ENCODE measurements at places on chromosomes 5 and 9.

GRCh38 chr9:93807166-93808074 is 147.7 kb downstream of the BARX1 start:
- no peak for DNase-seq

DNA sequence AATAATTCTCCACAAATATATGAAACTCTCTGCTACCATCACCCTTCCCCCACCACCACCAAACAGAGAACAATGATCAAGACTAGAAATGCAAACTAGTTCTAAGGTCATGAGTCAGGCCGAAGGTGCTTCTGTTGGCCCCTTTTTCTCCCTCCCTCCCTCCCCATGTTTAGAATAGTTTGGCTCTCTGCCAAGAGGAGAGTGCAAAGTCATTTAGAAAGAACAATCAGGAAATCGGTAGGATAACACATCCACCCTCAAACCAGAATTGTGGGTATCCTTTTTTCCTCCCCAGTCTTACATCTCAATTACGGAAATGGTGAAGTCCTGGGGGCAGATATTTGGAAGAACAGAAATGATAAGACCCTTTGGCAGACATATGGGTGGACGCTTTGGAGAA is 170.1 kb downstream of the SLF1 start:
- no peak for DNase-seq

DNA sequence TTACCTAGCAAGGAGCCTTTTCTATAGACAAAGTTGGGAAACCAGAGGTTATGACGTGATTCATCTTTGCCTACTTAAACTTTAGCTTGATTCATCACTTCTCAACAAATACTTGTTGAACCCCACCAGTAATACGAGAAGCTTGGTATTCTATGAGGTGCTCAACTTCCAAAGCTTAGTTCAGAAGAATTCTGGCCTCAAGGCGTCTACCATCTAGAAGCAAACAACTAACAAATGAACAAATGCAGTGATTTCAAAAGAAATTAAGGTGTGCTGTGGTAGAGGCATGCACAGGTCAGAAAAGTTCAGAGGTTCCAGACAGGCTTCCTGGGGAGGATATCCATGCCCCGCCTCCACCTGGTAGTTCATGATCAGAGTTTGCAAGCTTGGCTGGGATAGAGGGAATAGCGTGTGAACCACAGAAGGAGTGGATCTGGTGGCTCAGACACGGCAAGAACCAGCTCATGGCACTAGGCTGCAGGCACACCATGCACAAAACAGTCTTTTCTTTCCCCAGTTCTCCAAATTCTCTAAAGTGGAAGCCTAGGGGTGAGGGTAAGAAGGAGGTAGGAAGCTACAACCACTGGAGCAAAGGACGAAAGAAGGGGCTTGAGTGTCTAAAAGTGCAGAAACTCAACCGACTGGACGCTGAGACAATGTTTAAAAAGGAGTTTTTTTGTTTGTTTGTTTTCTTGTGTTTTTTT is 473.0 kb downstream of the RAB3C start:
- peak; percentile 26 for DNase-seq

DNA sequence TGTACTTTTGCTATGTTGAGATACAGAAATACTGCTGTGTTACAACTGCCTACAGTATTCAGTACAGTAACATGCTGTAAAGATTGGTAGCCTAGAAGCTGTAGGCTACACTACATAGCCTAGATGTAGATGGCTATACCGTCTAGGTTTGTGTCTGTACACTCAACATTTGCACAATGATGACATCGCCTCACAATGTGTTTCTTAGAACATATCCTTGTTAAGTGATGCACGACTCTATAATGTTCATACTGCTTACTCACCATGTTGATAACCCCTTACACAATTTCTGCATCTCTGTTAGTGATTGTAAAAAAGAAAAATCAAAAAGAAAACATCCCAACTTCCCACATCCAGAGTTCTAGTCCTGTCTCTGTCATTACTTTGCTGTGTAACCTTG is 450.0 kb downstream of the CCDC171 start:
- DNase-seq: peak; percentile 28

GRCh38 chr5:180988592-180988991 is at the start of gene BTNL3:
Gene BTNL3 (plus strand): TSS chr5:180988846. CDS start chr5:180989029, 183 bp downstream.
- no peak for DNase-seq

- DNase-seq: no peak
Observed at GRCh38 chr5:78823196-78823595, 161.9 kb downstream of the ARSB start.

GRCh38 chr9:134640506-134641172 is 964 bp upstream of the COL5A1 start:
- no peak for DNase-seq

GRCh38 chr9:135320331-135320730 is 159.3 kb upstream of the PPP1R26 start:
- no peak for DNase-seq

DNA sequence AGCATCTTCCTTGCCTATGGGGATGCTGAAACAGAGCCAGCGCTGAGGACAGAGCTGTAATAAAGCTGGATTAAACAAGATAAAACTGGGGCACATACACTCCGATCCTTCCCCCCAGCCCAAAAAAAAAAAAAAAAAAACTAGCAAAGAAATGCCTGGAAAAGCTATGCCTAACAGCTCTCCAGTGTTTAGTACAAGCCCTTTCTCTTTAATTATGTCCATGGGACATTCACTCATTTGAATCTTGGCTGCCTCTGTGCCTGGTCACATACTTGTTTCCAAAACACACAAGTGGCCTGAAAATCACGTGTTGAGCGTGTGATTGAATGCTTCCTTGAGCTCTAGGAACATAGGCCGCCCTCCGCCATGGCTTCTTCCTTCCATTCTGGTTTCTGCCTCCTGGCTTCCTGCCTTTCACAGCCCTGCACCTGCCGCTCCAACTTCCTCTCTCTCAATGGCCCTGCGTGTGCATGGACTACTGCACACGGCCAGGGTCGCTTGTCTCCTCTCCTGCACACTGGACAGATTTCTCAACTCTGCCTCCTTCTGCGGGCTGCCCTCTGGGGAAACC is 111.0 kb upstream of the RETREG1 start:
- DNase-seq: no peak

- no peak for DNase-seq
Observed at GRCh38 chr9:94819161-94819687, 92.7 kb downstream of the AOPEP start.

- DNase-seq: no peak
Observed at GRCh38 chr5:169808118-169808581, 171.1 kb downstream of the DOCK2 start.

DNA sequence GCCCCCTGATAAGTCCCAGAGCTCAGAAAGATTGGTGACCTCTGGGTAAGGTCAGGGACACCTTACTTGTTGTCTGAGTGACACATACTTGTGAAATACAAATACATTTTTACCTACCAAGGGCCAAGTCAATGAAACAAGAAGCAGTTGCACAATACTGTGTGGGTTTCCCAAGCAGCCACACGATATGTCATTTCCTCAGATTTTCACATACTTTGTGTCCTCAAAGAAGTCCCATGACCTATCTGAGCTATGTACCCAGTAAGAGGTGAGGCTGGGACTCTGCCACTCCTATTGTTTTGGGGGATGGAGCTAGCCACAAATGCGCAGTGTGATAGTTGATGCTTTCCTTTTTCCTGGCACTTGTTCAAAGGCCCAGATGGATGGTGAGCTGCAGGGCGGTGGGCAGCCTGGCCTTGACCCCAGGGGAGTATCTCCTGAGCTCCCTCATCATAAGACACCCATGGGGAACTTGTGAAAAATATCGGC is 4.8 kb upstream of the SLC25A51 start:
- DNase-seq: peak; percentile 64

DNA sequence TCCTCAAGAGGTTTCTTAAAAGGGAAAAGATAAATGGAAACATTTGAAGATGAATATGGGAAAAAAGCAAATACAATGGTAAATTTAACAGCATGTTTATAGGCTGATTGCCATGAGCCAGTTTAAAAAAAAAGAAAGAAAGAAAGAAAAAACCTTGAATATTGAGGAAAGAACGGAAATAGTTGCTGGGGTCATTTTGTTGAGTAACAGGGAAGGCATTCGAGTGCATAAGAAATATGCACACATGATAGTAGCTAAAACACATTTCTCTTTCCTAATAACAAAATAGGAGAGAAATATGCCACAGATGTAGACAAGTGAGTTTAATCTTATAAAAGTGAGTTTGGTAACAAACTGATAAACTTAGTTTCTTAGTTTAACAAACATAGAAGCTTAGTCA is 864.6 kb upstream of the ACO1 start:
- DNase-seq: no peak

GRCh38 chr9:1460143-1460769 is 410.1 kb downstream of the DMRT2 start:
- DNase-seq: peak; percentile 2
